SK-N-SH treated with all-trans-retinoic acid at 6 μM for 48 hours (cell line): ENCODE measurements at places on chromosomes 1 and 21.

- ATAC-seq: no peak
Measured at GRCh38 chr1:155864393-155864792, 5.0 kb downstream of the SYT11 start.

- ATAC-seq: no peak
Measured at GRCh38 chr1:153550827-153551500, 1.9 kb upstream of the S100A3 start.

- no peak for ATAC-seq
Measured at GRCh38 chr1:248710305-248710900, 7.8 kb upstream of the OR14I1 start.

DNA sequence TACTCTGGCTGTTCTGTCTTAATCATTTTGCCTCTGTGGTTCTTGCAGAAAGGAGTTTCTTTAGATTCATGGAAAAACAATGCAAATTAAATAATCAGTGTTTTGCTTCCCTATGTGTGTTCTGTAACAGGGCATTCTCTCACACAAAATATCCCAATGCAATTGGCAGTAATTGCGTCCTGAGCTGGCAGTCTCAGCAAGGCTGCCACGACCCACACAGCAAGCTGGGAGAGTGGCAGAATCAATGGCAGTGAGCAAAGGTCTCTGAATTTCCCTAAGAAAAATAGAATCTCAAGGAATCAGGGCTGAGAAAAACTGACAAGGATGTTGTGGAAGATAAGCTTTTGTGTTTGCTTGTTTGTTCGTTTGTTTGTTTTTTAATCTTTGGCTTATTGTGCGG, 198.1 kb upstream of the ST6GALNAC5 start:
- no peak for ATAC-seq

DNA sequence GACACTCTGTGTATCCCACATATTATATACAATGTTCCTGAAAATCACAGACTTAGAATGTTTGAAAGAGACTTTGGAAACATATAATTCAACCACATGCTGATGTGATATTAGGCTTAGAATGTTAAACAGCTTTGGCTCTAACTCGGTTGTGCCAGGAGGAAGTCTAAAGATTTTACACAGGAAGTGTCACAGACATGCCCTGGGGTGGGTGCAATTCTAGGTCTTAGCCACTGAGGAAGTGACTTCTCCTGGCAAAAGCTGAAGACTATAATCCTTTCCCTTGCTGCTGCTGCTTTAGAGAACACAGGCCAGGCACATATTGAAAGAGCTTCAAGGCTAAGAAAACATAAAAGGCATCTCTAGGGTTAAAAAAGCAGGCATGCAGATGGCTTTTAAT, 51.0 kb downstream of the RPL5 start:
- no peak for ATAC-seq

DNA sequence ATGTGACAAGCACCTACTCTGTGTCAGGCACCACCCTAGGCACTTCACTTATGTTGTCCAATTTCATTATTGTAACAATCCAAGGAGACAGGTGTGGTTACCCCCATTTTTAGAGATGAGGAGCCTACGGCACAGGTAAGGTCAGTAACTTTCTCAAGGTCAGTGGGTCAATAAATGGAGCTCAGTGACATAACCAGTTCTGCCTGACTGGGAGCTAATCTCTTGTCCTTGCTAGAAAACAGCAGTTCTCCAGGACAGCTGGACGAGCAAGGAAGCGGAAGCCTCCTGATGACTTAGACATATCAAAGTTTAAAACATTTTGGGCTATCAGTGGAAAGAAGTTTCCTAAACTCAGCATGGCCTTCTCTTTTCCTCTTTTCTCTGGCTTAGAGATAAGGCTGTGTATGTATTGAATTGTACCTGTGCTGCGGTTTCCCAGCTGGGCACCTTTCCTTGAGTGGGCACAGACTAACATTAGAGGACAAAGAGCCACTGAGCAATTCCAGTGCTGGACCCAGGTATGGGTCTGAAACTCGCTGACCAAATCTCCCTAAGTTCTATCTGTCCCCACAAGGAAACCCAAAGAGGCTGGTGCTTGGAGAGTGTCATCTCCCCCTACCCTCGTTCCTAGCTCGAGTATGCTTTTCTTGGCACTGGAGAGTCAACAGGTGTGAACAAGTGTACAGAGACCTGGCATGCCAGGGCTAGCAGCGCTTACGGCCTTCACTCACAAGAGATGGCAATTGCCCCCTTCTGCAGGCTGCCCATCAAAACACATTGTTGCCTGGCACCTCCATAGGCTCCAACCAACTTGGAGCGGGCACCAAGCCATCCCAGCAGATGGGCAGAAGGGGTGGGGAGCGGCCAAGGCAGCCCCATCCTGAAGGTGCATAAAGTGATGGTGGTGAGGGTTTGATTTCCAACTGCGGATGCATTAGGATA, 456.1 kb upstream of the PROX1 start:
- no peak for ATAC-seq

DNA sequence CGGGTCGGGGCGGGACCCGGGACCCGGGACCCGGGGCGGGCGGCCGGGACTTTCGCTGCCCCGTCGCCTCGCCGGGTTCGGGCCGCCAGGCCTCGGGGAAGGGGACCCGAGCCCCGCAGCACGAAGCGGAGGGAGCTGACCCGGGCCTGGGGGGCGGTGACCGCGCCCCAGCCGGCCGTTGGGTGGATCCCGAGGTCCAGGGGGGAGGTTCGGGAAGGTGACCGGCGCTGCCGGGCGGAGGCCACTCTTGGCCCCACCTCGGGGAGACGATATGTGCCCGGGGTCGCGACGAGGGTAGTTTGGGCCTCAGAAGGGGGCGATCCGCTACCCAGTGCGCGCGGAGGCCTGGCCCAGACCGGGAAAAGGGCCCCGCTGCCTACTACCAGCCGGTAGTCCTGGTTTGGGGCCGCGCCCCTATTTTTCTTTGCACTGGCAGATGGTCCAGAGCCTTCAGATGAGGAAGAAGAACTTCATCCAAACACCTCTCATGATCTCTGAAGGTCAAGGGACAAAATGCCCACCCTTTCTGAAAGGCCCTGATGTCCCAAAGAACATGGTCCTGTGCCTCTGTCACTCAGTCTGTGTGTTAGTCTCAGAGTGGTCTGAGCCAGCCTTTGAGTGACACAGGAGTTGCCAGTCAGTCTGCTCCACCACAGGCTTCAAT, 766 bp downstream of the AGO4 start:
- peak; percentile 77 for ATAC-seq

- ATAC-seq: no peak
Measured at GRCh38 chr1:192235127-192235526, 76.9 kb downstream of the RGS18 start.

GRCh38 chr1:71737768-71738167, 544.6 kb downstream of the NEGR1 start:
- ATAC-seq: no peak

GRCh38 chr1:39671433-39671792, 494 bp downstream of the NT5C1A start:
- peak; percentile 20 for ATAC-seq

DNA sequence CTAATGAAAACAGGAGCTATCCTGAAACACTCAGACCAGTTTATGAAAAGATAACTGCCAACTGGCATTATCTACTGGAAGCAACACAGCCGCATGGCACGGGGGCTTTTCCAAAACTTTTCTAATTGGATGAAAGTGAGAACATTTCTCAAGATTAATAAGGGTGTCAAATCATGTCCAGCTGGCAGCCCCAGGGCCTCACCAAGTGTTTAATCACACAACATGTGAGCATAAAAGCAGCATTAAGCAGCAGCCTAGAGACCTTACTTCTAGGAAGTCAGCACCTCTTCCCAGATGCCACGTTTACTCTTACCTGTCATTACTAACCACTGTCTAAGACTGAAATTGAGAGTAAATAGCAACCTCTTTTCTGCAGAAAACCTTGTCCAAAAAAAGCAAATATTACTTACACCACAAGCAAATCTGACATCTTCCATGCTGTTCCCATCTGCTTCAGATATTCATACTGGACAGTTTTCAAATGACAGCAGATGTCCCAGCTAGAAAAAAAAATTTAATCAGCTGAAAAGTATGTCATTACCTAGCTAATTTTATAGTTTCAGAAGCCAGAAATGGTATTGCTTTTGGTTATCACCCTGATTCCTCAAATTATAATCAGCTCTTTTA, 341.5 kb upstream of the ZP4 start:
- ATAC-seq: peak; percentile 47
